Dermis lymphatic vessel endothelial cell (primary cell): ENCODE measurements at places on chromosomes 3 and 15. TPM values are rescaled to one million over a fixed set of nuclear protein-coding genes. Genes with fewer than 3 reads are reported as not detected.

RPLP1 gene
- 57.8 and 102 TPM in 2 replicates for total RNA-seq

KLHDC8B gene
- total RNA-seq, result 47.6 and 125 TPM in 2 replicates

PARP15 gene
- total RNA-seq, result 0.11 and 0.17 TPM in 2 replicates

TRAK1 gene
- total RNA-seq, result 31.6 and 32.3 TPM in 2 replicates

ZNF502 gene
- total RNA-seq, result 2.2 and 4.2 TPM in 2 replicates

GPR160 gene
- total RNA-seq, result 1.2 TPM in 2 replicates

TLNRD1 gene
- 9.2 and 9.5 TPM in 2 replicates for total RNA-seq

TLR9 gene
- not detected in 2 replicates for total RNA-seq

GOLIM4 gene
- 26.2 and 29.2 TPM in 2 replicates for total RNA-seq

MGLL gene
- 19.6 and 26.5 TPM in 2 replicates for total RNA-seq

CORO2B gene
- total RNA-seq, result 0.69 and 0.98 TPM in 2 replicates

SLC9C1 gene
- 0.11 and 0.17 TPM in 2 replicates for total RNA-seq

SI gene
- not detected in 2 replicates for total RNA-seq
